ENCODE measurements at places on chromosomes 4 and X.

GRCh38 chr4:3871181-3871852 is 105.1 kb downstream of the ADRA2C start:
- DNase-seq = peak; percentile 9

DNA sequence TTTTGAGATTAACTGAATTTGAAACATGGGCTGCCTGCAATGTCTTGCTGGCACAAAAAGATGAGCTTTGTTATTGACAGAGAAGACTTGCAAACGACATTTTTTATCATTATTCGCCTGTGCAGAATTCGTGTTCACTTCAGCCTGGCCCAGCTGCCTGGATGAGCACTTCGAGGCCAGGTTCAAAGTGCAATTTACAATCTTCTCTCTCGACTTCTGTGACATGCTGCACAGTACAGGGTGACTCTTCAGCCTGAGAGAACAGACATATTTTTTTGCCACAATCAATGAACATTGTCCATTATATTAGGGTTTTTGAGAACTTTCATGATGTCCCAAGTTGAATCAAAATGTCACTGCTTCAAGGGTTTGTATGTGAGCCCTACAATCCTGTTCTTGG is 616.5 kb downstream of the SMARCA1 start:
- DNase-seq = no peak

GRCh38 chr4:18051281-18051680 is 29.7 kb upstream of the LCORL start:
- no peak for DNase-seq

DNA sequence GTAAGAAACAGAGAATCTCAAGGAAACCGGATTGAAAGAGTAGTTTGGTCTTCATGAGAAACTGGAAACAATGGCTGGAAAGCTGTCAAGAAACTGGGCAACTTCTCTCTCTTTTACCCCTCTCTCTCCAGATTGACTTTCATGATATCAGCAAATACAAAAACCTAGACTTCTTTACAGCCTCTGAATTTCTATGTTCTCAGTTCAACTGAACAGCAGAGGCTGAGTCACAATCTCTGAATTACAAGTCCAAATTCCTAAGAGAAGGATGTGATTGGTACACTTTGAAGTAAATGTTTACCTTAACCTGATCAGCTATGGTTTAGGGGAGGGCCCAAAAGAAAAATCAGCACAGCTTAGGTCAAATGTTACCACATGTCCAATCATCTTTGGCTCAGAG is 974.9 kb downstream of the RPA4 start:
- no peak for DNase-seq

GRCh38 chr4:37674439-37674838 is 11.7 kb downstream of the RELL1 start:
- no peak for DNase-seq

DNA sequence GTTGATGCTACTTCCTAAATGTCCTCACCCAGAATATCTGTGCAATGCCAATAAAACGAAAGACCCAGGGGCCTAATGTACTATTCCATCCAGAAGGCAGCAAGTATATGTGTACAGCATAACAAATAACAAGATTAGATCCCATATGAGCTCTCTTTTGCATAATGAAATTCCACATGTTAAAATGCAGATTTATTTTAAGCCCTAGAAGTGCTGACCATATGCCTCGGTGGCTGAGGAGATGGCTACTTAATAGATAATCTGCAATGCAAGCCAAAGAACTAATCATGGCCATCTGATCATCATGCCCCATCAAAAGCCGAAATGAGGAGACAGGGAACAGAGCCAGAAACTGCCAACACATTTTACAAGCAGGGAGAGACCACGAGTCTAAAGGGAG is 293.5 kb downstream of the KCNIP4 start:
- no peak for DNase-seq

DNA sequence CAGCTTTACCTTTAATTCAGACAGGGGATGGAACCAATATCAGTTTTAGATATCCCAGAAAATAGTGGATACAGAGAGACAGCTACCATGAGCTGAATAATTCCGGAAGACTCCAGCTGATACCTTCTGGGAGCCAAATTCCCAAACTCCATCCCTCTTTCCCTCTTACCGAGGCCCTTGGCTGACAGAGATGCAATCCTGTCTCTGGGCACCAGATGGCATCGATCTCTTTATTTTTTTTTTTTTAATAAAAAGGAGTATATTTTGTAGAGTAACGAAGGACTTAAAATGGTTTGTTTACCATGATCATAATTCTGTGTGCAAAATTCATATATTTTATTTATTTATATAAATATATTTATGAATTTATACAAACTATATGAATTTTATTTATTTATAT is 31.0 kb downstream of the RAB40A start:
- DNase-seq = no peak

- no peak for DNase-seq
These were observed 315.5 kb downstream of the CAMK2D start for GRCh38 chr4:113446019-113446418.

DNA sequence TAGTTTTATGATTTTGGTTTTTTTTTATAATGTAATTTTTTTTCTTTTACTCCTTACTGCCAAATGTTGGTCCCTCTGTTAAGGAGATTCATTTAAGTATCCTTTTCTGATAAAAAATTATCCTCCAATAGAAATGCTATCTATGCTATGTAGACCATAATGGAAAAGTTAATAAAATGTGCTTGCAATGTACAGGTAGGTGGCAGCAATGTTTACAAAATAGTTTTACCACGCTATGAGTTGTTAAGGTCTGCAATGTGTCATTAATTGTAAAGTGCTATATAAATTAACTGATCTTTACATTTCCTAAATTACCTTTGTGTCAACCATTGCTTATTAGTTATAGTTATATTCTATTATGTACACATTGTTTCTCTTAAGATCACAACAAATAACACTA is 3.8 kb upstream of the CENPC start:
- no peak for DNase-seq

- no peak for DNase-seq
These were observed 494.1 kb downstream of the PRR32 start for GRCh38 chrX:127313635-127314034.

- DNase-seq = no peak
These were observed 36.3 kb downstream of the OPHN1 start for GRCh38 chrX:68396953-68397352.

- no peak for DNase-seq
These were observed 265.2 kb upstream of the BOD1L1 start for GRCh38 chr4:13892739-13893105.

GRCh38 chr4:45363931-45364330 is 637.6 kb upstream of the GNPDA2 start:
- no peak for DNase-seq

GRCh38 chr4:128835498-128836222 is 26.2 kb downstream of the JADE1 start:
- no peak for DNase-seq

DNA sequence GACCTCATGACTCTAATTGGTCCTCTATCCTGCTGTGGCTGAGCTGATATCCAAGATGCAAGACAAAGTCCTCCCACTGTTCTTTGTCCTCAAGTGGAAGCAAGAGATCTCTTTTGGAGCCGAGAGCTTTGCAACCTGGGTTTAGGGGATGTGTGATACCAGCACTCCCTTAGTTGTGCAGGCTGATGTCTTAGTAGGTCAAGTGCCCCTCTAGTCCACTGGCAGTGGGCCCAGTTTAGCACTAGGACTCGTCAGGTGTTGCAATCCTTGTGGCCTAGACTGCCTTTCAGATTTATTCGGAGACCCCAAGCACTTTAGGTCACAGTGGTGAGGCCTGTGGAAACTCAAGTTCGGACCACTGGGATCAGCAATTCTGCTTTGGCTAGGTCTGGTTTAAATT is 64.0 kb downstream of the GPRASP3 start:
- no peak for DNase-seq

DNA sequence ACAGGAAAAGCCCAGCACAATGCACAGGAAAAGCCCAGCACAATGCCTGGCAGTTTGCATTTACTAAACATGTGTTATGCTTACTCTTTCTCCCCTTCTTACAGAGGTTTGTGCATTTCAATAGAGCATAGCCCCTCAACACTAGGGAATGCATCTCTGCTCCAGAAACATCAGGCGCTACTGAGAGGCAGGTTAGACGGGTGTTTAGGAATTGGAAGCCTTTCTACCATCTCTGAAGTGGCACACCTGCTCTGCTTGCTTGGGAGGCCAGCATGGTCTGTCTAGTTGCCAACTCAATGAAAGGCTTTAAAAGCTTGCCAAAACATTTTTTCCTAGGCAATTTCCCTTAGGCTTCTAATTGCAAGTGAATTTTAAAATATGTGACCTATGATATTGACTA is 55.7 kb downstream of the GRID2 start:
- no peak for DNase-seq

GRCh38 chrX:49878128-49878833 is 1.0 kb upstream of the USP27X start:
- DNase-seq = no peak
